ENCODE measurements at places on chromosomes 6 and 20.

GRCh38 chr6:149925253-149925973, 2.5 kb upstream of the RAET1G start:
- DNase-seq, result no peak

DNA sequence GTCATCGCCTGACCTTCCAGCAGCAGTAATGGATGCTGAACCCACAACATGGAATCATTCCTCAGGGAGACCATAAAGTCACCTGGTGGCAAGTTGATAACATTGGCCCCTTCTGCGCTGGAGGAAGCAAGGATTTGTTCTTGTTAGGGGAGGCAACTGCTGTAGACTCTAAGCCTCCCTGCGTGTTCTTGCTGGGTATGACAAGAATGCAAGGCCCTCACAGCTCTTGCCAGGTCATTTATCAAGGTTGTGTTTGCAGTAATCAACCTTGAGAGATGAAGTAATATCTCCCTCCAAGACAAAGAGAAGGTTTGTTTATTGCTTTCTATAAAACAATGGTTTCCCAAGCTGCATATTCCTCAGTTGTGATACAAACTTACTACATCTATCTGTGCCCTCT, 80.9 kb downstream of the PERP start:
- no peak for DNase-seq

- no peak for DNase-seq
Measured at GRCh38 chr6:169035385-169036240, 218.0 kb downstream of the THBS2 start.

- DNase-seq, result no peak
Measured at GRCh38 chr20:33817411-33817810, 6.3 kb downstream of the CHMP4B start.

GRCh38 chr6:166779381-166779780, 152.3 kb upstream of the RPS6KA2 start:
- no peak for DNase-seq

GRCh38 chr6:35311390-35312075, 13.9 kb downstream of the DEF6 start:
- no peak for DNase-seq

DNA sequence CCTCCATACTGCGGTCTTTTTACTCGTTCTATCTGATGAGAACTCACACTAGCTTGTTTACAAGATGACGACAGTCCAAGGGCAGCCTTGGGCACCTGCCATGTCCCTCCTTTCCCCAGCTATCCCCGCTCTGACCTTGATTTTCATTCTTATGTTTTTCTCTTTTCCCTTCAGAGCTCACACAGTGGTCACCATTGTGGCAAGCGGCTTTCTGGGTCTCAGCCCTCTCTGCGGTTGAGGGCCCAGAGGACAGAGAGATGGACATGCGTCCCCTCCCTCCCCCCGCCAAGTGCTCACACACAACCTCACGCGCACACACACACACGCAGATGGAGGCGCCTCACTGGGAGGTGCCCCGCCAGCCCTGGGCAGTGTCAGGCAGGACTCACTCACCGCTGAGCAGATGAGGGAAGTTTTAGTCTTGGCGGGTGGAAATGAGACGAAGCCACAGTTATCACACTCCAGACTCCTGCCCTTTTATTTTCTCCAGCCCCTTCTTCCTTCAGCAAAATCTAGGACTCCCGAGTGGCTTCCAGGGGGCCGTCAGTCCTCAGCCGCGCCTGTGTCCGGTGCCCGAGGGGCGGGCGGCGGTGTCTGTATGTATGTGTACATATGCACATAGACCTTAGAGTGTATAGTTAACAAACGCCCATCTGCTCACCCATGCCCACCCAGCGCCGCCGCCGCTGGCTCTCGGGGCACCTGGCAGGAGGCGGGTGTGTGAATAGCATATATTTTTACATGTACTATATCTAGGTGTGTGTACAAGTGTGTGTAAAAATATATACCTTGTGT, 13.8 kb upstream of the MYL9 start:
- no peak for DNase-seq

- peak; percentile 61 for DNase-seq
Measured at GRCh38 chr6:36633915-36634314, 39.8 kb downstream of the SRSF3 start.

DNA sequence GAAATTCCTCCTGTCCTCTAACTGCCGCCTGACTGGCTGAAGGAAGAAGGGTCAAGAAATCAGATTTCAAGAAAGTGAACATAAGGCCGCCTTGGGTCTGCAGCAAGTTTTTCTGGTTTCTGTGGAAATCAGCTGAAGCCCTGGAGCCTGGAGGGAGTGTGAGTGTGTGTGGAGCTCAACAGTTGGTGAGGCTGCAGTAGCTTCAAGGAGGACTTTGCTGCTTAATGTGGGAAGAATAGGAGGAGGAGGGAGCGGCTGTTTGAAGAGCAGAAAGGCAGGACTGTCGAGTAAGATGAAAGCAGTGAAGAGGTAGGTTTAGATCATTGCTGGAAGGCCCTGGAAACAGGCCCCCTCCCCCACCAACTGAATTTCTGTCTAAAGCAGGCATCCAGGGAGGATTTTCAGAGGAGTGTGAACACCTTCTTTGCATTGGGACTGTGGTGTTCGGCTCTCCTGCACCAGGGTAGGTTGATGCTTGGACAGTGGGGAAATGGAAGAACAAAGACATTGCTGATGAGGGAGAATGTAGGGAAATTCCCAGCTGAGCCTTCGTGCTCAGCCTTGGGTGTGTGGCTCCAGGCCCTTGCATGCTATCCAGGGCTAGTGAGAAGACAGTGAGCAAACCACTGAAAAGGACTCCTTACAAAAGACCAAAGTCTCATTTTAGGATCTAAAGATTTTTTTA, 79.5 kb upstream of the VSTM2L start:
- DNase-seq, result no peak

GRCh38 chr6:14381829-14382677, 264.5 kb downstream of the CD83 start:
- no peak for DNase-seq

DNA sequence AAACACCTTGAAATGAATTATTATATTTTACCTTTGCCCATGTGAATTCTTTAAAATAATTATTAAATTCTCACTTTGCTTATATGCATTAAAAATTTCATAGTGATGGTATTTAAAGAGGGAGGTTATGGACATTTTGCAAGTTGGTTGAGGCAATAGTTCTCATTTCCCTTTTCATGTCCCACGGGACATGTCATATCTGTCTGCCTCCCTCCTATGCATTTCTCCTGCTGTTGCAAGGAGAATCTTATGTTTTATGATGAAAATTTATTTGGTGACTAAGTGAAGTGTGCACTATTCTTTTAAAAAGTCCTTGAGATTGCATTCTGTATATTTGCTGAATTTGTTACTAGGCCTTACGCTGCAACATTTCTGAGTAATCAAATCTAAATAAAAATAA, 67.2 kb downstream of the UTRN start:
- DNase-seq, result no peak

DNA sequence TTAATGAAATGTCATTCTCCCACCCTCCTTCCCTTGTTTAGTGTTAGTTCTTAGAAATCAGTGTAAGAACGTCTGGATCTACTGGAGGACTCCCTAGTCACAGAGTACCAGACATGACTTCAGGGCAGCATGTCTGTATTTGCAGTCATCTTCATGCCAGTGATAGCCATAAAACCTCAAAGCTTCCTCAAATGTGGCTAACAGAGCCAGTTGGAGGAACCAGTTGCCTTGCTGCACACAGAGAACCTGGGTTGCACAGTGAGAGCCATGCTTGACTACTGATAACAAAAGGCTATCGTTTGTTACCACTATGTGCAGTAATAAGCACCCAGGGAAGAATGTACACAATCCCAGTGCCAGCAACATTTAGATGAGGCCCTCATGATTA, 20.1 kb downstream of the NT5E start:
- DNase-seq, result no peak

GRCh38 chr6:43798688-43799444, 28.9 kb downstream of the VEGFA start:
- no peak for DNase-seq

GRCh38 chr20:46034039-46034438, 5.0 kb downstream of the SLC12A5 start:
- no peak for DNase-seq

DNA sequence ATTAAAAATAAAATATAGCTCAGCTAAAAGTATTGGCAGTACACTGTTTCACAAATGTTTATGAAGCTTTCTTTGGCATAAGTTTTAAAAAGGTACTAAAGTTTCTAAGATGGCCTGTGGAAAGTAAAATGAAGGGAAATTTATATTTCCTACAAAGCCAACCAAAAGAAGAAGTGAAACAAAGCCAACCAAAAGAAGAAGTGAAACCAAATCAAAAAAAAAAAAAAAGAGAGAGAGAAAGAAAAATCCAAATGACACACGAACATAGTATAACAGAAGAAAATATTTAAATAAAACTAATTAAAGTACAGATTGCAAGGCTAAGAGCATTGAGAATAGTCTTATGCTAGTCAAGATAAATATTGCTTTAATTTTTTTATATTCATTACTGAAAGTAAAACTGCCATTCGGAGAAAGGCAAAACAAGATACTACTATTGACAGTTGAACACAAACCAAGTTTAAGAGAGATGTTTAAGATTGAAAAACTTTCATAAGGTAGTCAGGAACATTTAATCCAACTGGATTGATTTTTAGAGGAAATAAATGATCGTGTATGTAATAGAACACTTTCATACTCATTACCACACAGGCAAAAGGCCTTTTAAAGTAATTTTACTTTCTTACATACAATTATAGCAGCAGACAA, 12.8 kb upstream of the KHDRBS2 start:
- no peak for DNase-seq

GRCh38 chr6:127768223-127768622, 132.6 kb downstream of the THEMIS start:
- DNase-seq, result no peak

DNA sequence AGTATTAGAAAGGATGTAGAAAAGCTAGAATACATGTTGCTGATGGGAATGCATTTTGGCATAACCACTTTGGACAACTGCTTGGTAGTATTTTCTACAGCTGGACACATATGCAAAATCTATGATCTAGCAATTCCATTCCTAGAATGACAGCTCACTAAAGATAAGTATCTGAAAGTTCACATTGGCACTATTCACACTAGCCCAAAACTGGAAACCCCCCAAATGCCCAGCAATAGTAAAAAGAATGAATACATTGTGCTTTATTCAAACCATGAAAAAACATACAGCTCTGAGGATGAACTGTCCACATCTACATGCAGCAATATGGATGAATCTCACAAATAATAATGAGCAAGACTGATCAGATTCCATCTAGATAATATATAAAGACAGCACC, 79.0 kb downstream of the PPP1R3G start:
- no peak for DNase-seq

DNA sequence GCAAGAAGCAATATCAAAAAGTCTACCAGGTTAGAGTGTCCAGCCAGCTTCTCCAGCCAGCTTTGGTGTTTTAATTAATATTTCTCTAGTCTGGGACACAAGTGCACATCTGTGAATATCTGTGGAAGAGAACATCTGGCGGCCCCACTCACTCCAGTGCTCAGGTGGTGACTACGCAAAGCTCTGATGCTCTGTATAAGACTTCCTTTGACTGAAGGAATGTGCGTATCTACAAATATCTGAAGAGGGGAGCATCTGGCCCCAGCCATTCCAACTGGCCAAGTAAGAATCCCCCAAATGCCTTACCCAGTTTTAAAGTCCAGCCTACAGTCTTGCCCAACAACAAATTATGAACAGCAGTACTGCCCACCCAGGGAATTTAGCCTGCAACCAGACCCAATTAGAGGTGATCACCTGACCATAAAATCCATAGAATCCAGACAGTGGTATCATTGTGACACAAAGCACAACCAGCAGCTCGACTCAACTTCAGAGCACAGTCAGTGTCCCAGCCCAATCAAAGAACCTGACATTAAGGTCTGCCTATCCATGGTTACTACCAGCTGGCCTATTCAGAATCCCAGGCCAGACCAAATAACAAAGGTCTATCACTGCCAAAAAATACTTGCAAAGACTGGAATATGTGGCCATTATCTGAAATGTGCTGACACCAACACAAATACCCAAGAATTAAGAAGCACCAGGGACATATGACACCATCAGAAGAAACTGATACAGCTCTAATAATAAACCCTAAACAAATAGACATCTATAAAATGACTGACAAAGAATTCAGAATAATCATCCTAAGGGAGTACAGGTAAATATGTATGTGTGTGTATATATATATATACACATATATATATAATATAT, 76.1 kb upstream of the MANEA start:
- no peak for DNase-seq

All from NCI-H1092 (cell line).